Activated T-cell treated with anti-CD3 and anti-CD28 coated beads for 1 hour (primary cell): ENCODE measurements at places on chromosomes 16 and 17.

- no peak for DNase-seq
Measured at GRCh38 chr16:81576696-81577095, 132.1 kb downstream of the CMIP start.

DNA sequence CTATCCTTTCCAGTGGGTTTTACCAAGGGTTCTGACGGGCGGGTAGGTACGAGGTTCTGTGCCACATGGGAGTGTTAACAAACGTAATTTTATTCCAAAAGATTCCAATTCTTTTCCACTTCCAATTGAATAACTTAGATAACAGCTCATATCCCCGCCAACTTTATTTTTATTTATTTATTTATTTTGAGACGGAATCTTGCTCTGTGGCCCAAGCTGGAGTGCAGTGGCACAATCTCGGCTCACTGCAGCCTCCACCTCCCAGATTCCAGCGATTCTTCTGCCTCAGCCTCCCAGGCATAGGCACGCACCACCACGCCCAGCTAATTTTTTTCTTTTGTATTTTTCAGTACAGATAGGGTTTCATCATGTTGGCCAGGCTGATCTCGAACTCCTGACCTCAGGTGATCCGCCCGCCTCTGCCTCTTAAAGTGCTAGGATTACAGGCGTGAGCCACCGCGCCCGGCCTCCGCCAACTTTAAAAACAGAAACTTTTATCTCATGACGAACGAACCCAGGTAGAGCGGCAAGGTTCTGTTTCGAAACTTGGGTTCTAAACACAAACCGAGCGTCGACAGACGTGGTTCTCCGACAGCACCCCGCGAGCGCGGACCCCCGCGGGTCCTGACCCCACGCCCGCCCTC lies 613 bp downstream of the ECI1 start:
- DNase-seq, result peak; percentile 17

DNA sequence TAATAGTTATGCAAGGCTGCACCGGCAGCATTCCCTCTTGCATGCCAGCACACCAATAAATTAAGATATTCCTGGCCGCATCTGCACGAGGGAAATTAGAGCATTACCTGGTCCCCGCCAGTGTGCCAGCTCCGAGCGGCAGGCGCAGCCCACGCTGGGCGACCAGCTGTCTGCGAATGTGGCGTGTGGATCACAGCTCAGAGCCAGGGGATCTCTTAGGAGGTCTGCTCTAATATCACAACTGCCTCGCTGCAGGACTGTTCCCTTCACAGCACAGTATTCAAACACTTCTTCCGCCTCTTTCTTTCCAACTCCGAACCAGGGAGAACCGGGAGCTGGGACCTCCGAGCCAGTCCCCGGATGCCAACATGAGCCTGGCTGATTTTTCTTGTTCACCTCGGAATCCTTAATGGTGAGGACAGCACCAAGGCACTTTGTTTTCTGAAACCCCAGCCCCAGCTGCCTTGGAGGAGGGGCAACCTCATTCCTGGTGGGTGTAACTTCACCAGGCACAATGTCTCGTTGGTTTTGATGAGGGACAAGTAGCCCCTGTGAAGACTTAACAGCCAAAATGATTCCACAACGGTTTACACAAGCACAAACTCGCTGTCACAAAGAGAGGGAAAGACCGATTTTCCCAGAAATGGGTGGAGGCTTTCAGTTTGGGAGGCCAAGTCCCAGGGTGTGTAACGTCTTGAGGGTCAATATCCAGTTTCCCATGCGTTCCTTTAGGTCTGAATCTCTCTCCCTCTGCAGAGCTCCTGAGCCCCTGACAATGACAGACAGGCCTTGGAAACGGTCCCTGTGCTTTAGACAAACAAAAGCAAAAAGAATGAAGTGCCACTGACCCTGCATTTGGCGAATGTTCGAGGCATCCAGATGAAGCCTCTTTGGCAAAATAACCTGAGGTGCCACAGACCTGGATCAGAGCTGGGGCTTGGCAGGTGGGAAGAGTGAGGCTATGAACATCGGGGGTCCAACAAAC lies 213.2 kb downstream of the C16orf78 start:
- no peak for DNase-seq

GRCh38 chr16:83532634-83533033 lies 275.1 kb upstream of the HSBP1 start:
- DNase-seq, result no peak

- DNase-seq, result no peak
Measured at GRCh38 chr17:68179236-68179925, 68.5 kb upstream of the AMZ2 start.

DNA sequence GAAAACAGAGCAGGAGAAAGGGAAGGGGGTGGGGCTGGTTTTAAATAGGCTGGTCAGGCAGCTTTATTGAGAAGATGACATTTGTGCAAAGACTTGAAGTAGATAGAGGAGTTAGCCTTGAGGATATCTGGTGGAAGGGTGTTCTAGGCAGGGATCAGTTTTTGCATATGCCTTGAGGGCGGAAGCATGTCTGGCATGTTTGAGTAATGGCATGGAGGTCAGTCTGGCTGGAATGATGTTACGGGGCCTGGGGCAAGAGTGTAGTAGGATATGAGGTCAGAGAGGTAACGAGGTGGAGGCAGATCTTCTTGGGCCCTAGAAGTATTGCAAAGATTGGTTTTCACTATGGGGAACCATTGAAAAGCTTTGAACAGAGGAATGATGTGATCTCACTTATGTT lies 4.8 kb downstream of the RABEP1 start:
- DNase-seq, result no peak

- DNase-seq, result no peak
Measured at GRCh38 chr17:49755663-49756283, 8.2 kb downstream of the FAM117A start.

DNA sequence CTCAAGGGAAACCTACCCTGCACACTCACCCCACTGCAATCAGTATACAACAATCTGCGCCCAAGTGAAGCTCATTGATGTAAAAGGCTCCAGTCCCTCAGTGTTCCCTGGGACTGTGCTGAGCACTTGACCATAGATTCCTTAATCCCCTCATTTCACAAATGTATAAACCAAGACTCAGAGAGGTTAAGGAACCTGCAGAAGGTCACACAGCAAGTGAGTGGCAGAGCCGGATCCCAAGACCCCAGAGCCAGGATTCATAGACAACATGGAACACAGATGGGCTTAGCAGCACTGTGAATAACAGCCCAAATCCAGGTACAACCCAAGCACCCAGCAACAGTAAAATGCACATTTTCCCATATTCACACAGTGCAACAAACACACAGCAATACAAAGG lies 225.7 kb downstream of the C16orf78 start:
- DNase-seq, result no peak

GRCh38 chr17:44272954-44273353 lies 5.0 kb upstream of the SLC4A1 start:
- no peak for DNase-seq

DNA sequence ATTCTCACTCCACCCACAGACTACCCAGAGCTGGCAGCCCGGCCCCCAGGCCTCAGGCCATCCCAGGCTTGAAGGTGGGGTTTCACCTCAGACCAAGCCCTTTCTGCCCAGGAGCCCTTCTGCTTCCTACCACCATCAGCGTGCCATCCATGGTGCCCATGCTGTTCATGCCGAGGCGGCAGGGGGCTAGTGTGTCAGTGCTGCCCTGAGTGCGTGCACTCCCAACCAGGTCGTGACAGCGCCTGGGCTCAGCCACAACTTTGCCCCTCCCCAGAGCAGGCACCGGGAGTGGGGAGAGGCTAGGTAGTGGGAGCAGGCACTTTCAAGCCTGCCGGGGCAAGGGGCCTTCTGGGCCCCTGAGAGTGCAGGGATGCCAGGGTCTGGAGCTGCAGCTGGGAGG lies 8.5 kb downstream of the B3GNT9 start:
- no peak for DNase-seq

DNA sequence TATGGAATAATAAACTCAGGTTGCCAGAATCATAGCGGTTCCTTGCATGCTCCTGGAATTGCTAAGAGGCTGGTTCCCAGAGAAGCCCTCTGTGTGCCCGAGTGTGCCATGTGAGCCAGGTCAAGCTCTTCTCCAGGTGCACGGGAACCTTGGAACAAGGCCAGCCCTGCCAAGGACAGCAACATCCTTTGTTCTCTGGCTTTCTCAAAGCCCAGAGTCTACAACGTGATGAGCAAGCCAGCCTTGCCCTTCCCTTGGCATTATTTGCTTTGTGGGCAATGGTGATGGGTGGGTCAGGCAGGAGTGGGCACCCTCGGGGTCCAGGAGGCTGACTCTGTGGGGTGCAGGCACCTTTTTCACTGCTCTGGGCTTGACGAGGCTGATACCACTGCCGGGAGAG lies 14.2 kb upstream of the SEC14L1 start:
- DNase-seq, result no peak

DNA sequence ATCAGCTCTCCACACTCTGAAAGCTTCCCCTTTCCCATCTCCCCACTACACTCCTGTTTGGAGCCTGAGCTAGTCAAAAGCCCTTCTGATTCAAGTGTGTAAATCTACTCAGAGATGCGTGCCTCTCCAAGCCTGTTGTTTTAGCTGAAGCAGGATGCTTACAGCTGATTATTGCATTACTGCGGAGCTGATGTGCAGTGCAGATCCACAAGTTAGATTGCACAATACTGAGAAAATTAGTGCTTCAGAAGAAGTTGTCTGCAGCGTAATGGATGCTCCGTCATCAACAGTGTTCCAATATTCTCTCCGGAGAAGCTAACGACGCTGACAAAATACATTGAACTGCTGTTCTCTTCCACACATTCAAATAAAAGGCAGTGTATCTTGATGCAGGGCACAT lies 44.8 kb upstream of the NLRP1 start:
- no peak for DNase-seq

- DNase-seq, result no peak
Measured at GRCh38 chr17:79667746-79668145, 56.9 kb upstream of the RBFOX3 start.

DNA sequence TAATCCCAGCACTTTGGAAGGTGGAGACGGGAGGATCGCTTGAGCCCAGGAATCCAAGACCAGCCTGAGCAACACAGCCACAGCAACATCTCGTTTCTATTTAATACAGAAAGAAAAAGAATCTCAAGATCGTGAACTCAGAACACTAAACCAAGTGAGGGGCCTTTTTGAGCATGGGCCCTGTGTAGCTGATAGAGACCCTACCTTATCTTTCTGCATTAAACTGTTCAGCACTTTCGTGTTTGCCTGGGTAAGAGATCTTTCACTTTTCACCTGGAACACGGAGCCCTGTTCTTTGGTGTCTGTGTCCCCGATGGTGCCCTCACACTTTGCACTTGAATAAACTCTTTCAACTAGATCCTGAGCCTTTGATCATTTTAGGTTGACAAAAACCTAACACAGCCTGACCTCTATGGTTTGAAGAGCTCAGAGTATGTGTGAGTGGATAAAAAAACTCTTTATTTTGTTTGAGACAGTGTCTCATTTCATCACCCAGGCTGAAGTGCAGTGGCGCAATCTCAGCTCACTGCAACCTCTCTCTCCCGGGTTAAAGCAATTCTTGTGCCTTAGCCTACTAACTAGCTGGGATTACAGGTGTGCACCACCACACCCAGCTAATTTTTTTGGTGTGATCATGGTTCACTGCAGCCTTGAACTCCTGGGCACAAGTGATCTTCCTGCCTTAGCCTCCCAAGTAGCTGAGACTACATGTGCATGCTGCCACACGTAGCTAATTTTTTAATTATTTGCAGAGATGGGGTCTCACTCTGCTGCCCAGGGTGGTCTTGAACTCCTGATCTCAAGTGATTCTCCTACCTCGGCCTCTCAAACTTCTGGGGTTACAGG lies 83.8 kb upstream of the GRIN2A start:
- DNase-seq, result no peak

DNA sequence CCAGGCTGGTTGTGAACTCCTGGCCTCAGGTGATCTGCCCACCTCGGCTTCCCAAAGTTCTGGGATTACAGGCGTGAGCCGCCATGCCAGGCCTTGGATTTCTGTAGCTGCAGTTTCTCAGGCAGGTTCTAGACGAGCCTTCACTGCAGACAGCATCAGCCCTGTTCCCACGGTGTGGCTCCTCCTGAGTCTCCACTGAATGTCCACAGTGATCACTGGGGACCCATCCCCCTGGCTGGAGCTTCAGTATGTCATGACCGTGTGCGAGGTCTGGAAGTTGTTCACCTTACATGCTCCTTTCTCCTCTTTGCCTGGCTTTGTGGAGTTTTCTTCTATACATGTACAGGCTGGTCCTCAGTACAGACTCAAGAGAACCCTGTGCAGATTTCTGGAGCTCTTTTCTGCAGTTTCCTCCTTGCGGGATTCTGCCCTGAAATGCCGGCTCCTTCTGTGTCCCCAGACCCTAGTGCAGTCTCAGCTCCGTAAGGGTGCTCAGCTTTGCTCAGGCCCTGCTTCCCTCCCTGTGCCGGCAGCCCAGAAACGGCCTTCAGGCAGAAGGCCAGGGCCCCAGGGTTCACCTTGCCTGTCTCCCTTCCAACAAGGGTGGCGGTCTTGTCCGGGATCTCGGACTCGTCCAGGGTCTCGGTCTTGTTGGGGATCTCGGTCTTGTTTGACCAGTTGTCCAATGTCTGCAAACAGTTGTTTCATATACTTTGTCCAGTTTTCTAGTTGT lies 14.3 kb upstream of the FASN start:
- DNase-seq, result no peak

DNA sequence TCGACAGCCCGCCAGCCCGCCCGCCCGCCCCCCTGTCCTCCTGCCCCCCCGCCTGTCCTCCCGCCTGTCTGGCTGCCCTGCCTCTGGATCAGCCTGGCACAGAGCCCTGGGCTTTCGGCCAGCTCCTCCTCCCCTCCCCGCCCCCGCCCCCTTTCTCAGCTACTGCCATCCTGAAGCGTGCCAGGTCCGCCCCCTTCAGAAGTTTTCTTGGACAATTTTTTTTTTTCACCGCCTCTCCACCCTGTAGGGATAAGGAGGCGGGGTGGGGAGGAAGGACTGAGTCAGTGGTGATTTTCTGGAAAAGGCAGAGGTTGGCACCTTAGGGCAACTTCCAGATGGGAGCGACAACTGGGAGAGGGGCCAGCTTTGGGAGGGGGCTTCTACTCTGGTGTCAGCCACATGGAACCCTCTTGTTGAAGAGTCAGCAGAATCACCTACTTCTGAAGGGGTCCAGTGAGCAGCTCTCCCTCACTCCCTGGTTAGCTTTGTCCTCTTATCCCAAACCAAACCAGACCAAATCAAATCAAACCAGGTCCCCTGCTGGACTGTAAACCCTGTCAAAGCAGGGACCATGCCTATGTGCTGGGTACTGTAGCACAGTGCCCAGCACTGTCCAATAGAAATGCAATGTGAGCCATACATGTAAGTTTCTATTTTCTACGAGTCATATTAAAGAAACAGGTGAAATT lies 19.7 kb downstream of the IGF2BP1 start:
- DNase-seq, result no peak

- DNase-seq, result no peak
Measured at GRCh38 chr17:21132428-21132827, 5.7 kb downstream of the DHRS7B start.

DNA sequence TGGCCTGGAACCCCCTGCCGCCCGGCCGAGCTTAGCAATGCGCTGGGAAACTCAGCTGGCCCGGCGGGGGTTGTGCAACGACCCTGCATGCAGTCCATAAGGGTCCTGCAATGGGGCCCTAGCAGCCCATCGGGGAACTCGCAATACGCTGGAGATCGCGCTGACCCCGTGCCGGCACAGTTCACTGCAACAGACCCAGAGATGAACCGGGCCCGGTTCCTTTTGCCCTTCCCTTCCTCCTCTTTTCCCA lies 375 bp downstream of the SLC25A11 start:
- no peak for DNase-seq
